HFF-Myc (cell line): ENCODE measurements at places on chromosomes 16 and 17.
A peak's percentile ranks its signal among the peaks of the same experiment; 100 is the strongest.

DNA sequence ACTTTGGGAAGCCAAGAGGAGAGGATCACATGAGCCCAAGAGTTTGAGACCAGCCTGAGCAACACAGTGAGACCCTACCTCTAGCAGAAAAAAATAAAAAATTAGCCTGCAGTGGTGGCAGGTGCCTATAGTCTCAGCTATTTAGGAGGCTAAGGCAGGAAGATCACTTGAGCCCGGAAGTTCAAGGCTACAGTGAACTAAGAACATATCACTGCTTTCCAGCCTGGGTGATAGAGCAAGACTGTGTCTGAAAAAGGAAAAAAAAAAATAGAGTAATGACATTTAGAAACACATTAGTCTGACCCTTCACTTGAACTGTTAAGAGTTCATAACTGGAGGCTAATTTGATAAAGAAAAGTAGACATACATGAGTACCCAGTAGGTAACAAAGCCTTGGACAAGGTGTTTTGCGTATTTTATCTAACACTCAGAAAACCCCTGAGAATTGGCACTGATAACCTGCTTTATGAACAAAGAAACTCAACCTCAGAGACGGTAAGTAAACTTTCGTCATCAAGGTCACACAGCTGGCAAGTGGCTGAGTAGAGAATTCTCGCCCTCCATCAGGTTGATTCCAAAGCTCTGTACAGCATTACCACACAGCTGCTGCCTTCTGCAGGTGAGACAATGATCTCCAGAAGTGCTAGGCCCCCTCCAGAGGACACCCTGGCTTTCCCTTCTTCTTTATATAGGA lies 101.1 kb downstream of the SMG6 start:
- DNase-seq: no peak

GRCh38 chr17:8556074-8556473 lies 74.5 kb downstream of the MYH10 start:
- DNase-seq: no peak

DNA sequence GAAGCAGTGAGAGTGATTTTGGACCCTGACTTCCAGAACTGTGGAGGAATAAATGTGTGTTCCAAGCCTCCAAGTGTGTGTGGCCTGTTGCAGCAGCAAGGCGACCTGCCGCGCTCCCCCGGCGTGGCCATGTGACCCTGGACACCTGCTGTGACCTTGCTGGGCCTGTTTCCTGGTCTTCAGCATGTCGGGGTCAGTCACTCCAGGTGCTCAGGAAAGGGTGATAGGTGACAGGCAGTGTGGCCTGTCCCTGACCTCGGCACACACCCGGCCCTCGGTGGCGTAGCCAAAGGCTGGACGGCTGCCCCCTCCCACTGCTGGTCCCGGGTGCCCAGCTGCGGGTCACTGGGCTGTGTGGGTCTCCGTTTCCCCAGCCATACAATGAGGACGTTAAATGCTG lies 31.8 kb upstream of the ZNF469 start:
- no peak for DNase-seq

GRCh38 chr17:72219137-72219823 lies 98.5 kb downstream of the SOX9 start:
- DNase-seq: no peak

- DNase-seq: no peak
Measured at GRCh38 chr17:19024101-19025078, 19.8 kb upstream of the FAM83G start.

DNA sequence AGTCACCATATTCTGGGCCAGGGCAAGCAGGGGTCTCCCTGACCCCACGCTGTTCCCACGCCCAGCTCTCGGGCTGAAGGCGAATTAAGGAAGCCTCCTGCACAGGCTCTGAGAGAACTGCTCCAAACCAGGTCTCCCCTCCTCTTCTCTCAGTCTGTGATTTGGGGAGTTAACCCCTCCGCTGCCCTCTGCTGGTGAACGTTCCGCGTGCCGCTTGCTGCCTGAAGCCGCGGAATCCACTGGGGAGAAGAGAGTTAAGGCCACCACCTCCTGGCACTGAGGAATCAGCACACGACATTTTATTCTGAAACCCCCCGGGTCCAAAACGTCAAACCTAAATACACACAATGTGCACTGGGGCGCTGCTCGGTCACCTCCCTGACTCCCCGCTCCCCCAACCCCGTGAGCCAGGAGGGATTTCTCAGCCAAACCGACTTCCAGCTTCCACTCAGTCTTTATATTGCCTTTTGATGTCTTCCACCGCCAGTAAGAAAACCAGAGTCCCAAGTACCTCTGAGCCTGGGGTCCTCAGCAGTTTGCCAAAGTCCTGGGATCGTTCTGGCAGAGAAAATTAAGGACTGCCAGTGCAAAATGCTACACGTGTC lies 54.4 kb upstream of the RCVRN start:
- no peak for DNase-seq

DNA sequence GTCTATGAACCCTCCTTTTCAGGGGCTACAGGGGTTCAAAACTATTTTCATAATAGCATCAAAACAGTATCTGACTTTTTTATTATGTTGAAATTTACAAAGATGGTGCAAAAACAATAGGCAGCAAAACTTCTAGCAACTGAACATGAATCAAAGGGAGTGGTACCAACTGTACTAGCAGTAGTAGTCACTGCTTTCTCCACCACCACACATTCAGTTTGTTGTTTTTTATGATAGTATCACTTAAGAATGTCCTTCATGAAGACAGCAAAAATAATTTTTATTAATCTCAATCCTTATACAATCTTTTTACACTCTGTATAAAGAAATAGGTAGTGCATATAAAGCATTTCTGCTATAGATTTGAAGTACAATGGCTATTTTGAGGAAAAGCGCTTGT lies 47.6 kb downstream of the MED13 start:
- DNase-seq: no peak

- DNase-seq: no peak
Measured at GRCh38 chr17:62792447-62792800, 15.7 kb downstream of the MARCHF10 start.

- no peak for DNase-seq
Measured at GRCh38 chr16:50371036-50371716, 2.4 kb upstream of the BRD7 start.

DNA sequence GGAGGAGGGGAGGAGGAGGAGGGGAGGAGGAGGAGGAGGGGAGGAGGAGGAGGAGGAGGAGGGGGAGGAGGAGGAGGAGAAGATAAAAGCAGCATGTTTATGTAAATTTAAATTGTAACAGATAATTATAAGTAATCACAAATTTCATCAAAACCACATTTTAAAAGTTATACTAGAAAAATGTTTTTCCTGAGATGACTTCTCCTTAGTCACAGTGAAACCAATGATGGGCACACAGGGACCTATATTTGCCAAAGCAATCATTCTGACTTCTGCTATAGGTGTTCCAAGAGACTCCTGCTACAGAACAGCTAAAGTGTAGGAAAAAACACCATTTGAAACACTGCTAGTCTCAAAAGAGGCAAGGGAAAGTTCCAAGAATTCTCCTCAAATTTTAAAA lies 66.4 kb downstream of the CEP95 start:
- no peak for DNase-seq

DNA sequence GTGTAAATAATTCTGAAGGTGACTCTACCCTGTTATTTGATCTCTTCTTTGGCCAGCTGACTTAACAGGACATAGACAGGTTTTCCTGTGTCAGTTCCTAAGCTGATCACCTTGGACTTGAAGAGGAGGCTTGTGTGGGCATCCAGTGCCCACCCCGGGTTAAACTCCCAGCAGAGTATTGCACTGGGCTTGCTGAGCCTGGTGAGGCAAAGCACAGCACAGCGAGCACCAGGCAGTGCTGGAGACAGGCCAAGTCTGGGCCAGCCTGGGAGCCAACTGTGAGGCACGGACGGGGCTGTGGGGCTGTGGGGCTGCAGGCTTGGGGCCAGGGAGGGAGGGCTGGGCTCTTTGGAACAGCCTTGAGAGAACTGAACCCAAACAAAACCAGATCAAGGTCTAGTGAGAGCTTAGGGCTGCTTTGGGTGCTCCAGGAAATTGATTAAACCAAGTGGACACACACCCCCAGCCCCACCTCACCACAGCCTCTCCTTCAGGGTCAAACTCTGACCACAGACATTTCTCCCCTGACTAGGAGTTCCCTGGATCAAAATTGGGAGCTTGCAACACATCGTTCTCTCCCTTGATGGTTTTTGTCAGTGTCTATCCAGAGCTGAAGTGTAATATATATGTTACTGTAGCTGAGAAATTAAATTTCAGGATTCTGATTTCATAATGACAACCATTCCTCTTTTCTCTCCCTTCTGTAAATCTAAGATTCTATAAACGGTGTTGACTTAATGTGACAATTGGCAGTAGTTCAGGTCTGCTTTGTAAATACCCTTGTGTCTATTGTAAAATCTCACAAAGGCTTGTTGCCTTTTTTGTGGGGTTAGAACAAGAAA lies 5.1 kb downstream of the STH start:
- no peak for DNase-seq

GRCh38 chr16:86826941-86827340 lies 248.6 kb downstream of the FOXL1 start:
- DNase-seq: no peak

GRCh38 chr17:78349891-78350642 lies 9.8 kb downstream of the SOCS3 start:
- no peak for DNase-seq

DNA sequence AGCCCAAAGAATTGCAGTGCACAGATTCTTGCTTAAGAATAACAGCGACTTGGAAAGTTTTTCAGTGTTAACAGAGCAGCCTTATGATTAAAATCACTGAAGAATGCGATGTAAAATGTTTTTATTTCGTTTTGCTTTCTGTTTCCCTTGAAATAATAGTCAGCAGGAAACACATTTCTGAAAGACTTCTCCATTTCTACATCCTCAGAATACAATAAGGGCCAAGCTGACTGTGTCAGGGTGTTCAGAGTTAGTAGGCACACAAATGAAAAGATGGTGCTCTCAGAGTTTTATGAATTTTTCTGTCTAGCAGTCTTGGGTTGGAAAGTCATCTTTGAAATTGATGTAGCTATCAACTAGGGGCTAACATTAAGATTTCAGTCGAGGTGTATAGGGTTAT lies 582.9 kb upstream of the RBFOX1 start:
- DNase-seq: no peak

DNA sequence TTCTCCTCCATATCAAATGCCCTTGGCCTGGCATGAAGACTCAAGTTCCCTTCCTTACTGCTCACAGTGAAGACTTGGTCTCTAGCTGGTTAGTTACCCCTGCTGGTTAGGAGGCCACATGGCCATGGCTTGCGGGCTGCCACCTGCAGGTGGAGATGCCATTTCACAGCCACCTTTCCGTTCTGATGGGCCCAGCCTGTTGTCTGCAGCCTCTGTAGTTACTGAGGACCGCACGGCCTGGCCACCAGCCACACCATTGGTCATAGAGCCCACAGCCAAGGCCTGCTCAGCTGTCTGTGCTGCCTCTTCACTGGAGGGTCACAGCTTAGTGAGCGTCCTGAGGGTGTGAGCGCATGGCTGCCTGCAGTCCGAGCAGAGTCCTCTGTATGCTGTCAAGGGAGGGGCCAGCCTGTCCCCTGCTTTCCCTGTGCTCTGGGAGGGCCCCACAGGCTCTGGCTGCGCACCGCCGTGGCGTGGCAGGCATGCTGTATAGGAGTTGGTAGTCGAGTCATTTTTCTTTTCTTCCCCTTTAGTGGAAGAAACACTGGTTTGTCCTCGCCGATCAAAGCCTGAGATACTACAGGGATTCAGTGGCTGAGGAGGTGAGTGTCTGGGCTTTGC lies 59.2 kb downstream of the PLD6 start:
- no peak for DNase-seq

DNA sequence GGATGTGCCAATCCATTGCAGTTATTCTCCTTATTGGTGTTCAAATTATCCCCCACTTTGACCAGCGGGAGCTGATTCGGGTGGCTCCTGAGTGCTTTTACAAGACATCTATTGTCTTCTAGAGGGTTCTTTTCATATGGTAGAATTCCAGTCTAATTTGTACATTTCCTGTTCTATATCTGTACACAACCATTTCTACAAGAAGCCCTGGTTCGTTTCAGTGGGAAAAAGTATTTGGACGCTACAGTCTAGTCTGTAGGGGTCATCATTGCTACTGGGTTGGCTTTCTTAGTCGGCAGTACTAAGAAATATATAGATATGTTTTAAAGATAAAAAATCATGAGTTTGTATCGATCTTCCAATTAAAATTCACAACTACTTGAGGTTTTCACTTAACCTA lies 262.6 kb downstream of the MAP2K6 start:
- DNase-seq: no peak

DNA sequence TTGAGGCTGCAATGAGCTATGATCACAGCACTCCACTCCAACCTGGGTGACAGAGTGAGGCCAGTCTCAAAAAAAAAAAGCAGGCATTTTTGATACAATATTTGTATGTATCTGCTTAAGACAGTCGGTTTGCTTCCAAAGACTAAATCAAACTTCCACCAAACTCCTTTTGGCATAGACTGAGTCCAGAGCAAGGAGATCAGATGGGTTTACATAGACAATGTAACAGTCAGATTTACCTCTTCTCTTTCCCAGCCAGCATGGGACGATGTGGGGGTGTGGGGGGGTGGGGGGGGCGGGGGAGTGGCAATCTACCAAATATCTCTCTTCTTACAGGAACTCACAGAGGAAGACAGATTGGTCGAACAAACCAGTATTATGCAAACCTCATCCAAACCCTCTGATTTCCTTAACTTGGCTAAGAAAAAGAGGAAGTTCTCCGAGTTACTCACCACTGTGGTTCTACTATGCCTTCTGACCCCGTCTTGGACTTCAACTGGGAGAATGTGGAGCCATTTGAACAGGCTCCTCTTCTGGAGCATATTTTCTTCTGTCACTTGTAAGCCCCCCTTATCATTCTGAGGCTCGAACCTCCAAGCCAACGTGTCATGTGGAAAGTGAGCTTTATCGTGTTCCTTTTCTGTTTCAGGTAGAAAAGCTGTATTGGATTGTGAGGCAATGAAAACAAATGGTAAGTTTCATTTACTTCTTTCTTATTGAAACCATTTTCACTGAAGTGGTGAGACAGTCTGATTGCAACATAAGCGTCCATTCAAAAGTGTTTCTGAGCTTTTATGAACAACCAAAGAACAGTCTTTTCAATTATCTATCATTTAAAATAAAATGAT lies at the start of gene MILR1:
Gene MILR1, plus strand, starts transcription at position 451 of the 848 bp plus-strand sequence. Its CDS starts 54 bp downstream, at position 505.
- peak; percentile 40 for DNase-seq

- no peak for DNase-seq
Measured at GRCh38 chr17:64135000-64135399, 5.1 kb upstream of the ERN1 start.

- DNase-seq: no peak
Measured at GRCh38 chr16:1432388-1433262, 1.7 kb downstream of the PERCC1 start.

GRCh38 chr17:5553479-5553878 lies 30.8 kb downstream of the NLRP1 start:
- DNase-seq: no peak

DNA sequence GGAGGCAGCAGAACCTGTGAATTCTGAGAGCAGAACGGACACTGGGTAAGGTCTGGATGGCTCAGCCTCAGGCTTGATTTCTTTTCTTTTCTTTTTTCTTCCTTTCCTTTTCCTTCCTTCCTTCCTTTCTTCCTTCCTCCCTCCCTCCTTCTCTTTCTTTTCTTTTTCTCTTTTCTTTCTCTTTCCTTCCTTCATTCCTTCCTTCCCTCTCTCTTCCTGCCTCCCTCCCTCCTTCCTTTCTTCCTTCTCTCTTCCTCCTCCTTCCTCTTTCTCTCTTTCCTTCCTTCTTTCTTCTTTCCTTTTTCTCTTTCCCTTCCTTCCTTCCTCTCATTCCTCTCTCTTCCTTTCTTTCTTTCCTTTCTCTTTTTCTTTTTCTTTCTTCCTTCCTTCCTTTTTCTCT lies 38.0 kb downstream of the OR3A1 start:
- no peak for DNase-seq

GRCh38 chr17:50136096-50136687 lies 6.2 kb upstream of the SAMD14 start:
- DNase-seq: no peak
